ENCODE measurements at places on chromosomes 4 and X. TPM values are rescaled to one million over a fixed set of nuclear protein-coding genes. Genes with fewer than 3 reads are reported as not detected.

Gene DTHD1
- not detected for total RNA-seq

Gene GC
- 16.2 TPM for total RNA-seq

- no peak for DNase-seq
Observed at GRCh38 chr4:71253545-71253944, 85.3 kb upstream of the SLC4A4 start.

- DNase-seq: no peak
Observed at GRCh38 chrX:142804085-142804484, 221.6 kb upstream of the SPANXN4 start.

- DNase-seq: no peak
Observed at GRCh38 chrX:44088510-44089144, 115.4 kb upstream of the NDP start.

DNA sequence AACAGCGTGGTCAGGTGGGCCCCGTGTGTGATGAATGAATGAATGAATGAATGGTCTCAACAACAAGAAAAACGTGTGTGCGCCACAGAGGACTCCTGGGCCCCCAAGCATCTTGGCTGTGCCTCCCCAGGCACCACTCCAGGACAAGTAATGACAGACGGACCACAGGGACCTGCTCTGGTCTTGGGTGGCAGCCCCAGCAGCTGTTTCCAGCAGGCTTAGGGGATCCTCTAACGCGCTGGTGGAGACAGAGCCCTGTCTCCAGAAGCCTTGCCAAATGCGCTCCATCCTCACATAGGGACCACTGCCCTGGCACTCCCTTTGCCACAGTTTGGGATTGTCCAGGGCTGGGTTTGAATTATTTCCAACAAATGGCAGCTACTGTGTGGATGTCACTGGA lies 39.1 kb downstream of the PSAPL1 start:
- DNase-seq: no peak

DNA sequence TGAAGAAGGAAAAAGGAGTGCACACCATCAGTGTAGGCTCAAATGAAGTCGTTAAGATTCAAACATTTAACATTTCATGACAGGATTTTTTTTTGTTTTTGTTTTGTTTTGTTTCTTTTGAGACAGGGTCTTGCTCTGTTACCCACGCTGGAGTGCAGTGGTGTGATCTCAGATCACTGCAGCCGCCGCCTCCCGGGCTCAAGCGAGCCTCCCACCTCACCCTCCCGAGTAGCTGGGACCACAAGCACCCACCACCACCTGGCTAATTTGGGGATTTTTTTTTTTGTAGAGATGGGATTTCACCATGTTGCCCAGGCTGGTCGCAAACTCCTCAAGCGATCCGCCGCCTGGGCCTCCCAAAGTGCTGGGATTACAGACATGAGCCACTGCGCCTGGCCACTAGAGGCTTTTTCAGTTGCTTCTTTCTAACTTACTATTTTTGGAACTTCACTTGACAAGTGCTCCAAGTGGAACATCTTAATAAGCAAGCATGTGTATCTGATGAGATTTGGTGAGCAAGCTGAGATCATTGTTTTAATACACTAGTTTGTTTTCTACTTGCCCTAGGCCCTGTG lies 78.9 kb upstream of the CNKSR2 start:
- no peak for DNase-seq

GRCh38 chr4:159079074-159079473 lies 23.8 kb upstream of the RAPGEF2 start:
- no peak for DNase-seq

Gene UGT2A1
- not detected for total RNA-seq

DNA sequence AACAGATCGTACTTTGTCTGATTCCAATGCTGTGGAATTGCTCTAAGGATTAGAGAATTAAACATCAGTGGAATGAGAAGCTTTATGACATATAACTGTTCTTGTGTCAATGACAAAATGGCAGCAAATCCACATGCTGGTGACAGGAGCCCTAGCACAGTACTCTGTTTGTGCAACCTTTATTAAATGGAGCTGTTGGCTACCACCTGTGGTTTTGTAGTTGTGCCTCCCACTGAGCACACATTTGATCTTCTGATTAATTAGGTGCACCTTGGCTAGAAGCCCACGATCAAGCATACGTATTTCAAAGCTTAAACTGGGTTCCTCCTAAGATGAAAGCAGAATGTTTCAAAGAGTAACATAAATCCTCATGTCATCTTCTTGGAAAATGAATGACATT lies 394.0 kb upstream of the IGFBP7 start:
- DNase-seq: peak; percentile 39

GRCh38 chr4:112288455-112288854 lies 2.8 kb upstream of the TIFA start:
- no peak for DNase-seq

GRCh38 chr4:81335122-81335912 lies 120.3 kb upstream of the PRKG2 start:
- DNase-seq: no peak

GRCh38 chr4:78706302-78706701 lies 69.8 kb upstream of the BMP2K start:
- DNase-seq: no peak

Gene ADGRL3
- 1.0 TPM for total RNA-seq

Measured in body of pancreas (tissue), 4 donors.